ENCODE measurements at places on chromosomes 3 and 15.

GRCh38 chr15:101088788-101089578 lies 162.9 kb downstream of the CHSY1 start:
- peak; percentile 42 for DNase-seq

DNA sequence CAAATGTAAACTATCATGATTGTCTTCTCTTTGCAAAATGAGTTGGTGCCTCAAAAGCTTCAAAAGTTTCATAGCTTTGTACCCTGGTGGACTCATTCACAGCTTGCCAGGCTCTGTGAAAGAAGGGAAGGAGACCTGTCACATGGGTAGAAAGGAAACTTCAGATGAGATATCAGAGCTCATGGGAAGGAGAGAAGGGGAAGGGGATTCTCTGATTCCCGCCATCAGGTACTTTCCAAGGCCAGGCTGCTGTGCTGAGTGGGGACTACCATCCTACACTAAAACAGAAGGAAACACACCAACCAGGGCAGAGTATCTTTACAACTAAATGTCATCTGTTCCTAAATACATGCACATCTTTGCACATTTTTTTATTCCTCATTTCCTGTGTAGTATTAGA lies 9.2 kb downstream of the ILDR1 start:
- no peak for DNase-seq

GRCh38 chr3:59186725-59187124 lies 136.9 kb upstream of the CFAP20DC start:
- no peak for DNase-seq

GRCh38 chr15:63322541-63322940 lies 45.1 kb downstream of the APH1B start:
- DNase-seq, result peak; percentile 83

GRCh38 chr3:139988472-139989156 lies 53.6 kb downstream of the CLSTN2 start:
- no peak for DNase-seq

GRCh38 chr3:28294667-28295413 lies 53.4 kb downstream of the CMC1 start:
- DNase-seq, result no peak

DNA sequence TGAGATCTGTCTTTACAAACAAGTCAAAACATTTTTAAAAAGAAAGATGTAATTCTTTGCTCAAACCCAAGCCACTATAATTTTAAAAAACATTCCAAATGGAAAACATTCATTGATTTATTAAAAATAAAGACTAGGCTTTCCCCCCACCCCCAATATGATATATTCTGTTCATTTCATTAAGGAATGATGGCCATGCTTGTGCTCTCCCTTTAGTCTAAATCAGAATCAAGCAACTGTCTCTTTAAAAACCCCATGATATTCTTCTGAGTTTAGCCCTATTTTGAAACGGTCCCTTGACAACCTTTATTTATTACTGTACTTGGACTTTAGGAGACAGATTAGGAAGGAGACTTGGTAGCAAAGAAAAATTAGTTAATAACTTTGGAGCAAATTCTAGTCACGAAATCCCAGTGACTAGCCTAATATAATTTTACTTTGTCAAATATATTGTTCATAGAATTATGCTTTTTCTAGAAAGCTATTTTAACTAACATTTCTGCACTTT lies 38.4 kb downstream of the TSC22D2 start:
- DNase-seq, result no peak

DNA sequence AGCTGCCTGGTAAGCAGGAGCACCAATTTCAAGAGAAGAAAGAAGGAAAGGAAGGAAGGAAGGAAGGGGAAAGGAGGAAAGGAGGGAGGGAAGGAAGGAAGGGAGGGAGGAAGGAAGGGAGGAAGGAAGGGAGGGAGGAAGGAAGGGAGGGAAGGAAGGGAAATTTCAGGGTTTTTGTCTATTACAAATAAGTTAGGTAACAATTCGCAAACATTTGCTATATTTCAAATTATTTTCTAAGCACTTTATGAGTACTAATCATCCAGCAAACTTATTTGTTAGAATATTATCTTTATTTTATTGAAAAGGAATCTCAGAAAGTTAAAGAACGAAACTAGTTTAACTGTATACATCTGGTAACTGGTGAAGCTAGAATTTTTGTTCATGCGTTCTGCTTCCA lies 921.7 kb downstream of the TBL1XR1 start:
- no peak for DNase-seq

DNA sequence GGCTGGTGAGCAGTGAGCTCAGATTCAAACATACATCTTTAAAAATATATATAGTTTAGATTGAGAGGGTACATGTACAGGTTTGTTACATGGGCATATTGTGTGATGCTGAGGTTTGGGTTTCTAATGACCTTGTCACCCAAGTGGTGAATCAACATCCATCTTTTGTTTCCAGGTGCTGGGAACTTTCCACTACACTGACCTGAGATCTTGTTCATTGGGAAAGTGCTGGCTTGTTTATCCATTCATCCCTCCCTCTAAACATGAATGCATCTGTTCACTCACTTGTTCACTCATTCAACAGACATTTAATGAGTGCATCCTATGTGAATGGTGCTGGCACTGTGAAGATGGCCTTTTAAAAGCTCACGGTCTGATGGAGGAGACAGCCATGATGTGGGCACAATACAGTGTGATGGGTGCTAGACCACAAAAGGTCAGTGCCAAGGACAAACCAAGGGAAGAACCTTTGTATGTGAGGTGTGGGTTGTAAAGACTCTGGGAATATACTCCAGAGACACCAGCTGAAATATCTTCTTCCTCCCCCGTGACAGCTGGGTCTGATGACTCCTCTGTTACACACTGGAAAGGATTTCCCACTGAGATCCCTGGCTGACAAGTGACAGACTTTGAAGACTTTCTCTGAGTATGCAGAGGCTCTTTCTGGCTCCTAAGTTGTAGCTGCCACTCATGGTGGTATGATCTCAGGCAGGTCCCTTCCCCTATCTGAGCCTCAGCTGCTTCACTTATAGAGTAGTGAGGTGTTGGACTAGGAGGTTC lies 16.2 kb upstream of the ITGA11 start:
- peak; percentile 8 for DNase-seq
